ENCODE measurements at places on chromosomes 1 and 21. TPM values are rescaled to one million over a fixed set of nuclear protein-coding genes. Genes with fewer than 3 reads are reported as not detected.

GRCh38 chr1:150596976-150597375 lies 17.6 kb upstream of the MCL1 start:
- peak overlapping the region; percentile 95 for H3K27ac ChIP-seq
- H3K4me3 ChIP-seq, result peak overlapping the region; percentile 39
- H3K4me1 ChIP-seq, result peaks cover 24% of the 10 kb centered on the region
- no peak for DNase-seq

DNA sequence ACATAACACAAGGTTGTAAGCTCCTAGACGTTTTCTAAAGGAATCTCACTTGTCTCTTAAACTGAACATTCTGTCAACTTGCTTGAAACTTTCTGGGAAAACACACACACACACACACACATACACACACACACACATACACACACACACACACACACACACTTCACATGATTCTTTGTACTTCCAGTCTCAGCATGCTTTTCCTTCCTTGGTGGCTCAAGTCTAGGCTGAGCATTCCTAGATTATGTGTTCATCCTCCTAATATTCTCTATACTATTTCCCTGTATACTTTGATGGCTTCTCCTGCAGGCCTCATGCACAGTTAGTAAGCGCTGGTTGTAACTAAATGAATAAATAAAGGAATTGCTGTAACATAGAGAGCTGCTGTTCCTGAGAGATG lies 372.1 kb downstream of the PTPRC start:
- H3K27ac ChIP-seq, result no peak overlapping the region
- H3K27me3 ChIP-seq, result no peaks in the 10 kb centered on the region
- peaks cover 2% of the 10 kb centered on the region for H3K36me3 ChIP-seq
- no peak for DNase-seq
- H3K4me3 ChIP-seq, result no peak overlapping the region
- peaks cover 11% of the 10 kb centered on the region for H3K4me1 ChIP-seq

GRCh38 chr1:48547561-48548220 lies 75.7 kb upstream of the SPATA6 start:
- H3K36me3 ChIP-seq, result no peaks in the 10 kb centered on the region
- DNase-seq, result no peak
- peaks cover 6% of the 10 kb centered on the region for H3K4me1 ChIP-seq

Gene LAMC2
- total RNA-seq, result not detected

Data from T-helper 17 cell (primary cell).